ENCODE measurements at places on chromosomes 6 and 20.

- no peak for DNase-seq
These were observed 49.4 kb upstream of the TOP1 start for GRCh38 chr20:40979247-40979646.

DNA sequence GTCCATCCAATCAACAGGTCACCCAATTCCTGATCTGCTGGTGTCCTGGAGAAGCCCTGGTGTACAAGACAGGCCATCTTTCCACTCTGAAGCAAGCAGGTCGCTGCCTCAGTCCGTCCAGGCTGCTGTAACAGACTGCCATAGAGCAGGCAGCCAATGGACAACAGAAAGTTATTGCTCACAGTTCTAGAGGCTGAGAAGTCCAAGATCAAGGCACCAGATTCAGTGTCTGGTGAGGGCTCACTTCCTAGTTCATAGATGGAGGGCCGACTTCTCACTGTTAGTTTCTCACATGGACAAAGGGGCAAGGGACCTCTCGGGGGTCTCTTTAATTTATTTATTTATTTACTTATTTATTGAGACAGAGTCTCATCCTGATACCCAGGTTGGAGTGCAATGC lies 74.8 kb downstream of the CD24 start:
- no peak for DNase-seq

- no peak for DNase-seq
These were observed 17.4 kb downstream of the HLA-DOA start for GRCh38 chr6:32991972-32992371.

GRCh38 chr6:12058172-12058961 lies 46.3 kb downstream of the HIVEP1 start:
- no peak for DNase-seq

DNA sequence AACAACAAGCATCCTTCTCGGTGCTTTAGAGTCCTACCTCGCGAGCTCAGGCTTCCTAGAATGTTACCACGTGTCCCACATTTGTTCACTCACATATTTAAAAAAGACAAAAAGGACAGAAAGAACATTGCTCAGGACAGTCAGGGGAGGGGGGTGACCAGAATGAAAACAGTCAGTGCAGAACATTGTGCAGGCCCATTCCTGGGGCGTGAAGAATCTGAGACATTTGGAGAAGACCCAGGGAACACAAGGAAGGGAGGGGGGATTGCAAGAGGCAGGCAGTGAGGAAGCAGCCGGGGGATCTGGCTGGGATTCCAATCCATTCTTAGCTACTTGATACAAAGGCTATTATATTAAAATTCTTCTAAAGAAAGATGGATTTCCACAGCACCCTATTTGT lies 270.4 kb upstream of the CITED2 start:
- DNase-seq = no peak

- no peak for DNase-seq
These were observed 306.1 kb downstream of the QKI start for GRCh38 chr6:163720460-163721235.

GRCh38 chr6:127120023-127120786 lies 1.7 kb downstream of the RSPO3 start:
- no peak for DNase-seq

GRCh38 chr6:32131439-32131948 lies 1.4 kb upstream of the FKBPL start:
- DNase-seq = no peak

GRCh38 chr6:163375361-163375760 lies 39.2 kb upstream of the QKI start:
- no peak for DNase-seq

- DNase-seq = no peak
These were observed 37.9 kb upstream of the SLC23A2 start for GRCh38 chr20:5039255-5039657.

DNA sequence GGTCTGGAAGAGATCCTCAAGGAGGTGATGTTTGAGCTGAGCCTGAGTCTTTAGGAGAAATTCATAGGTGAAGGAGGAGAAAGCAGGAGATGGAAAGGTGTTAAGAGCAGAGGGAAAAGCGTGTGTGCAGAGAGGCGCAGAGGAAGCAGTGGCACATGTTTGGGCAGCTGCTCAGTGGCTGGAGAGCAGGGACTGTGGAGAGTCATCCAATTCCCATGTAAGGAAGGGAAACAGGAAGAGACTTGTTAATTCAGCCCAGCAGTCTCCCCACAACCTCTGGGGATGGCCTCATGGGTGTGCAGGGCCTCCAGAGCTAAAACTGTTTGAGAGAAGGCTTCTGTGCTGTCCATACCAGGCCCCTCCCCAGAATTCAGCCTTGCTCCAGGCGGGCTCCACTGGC lies 16.2 kb downstream of the AAR2 start:
- DNase-seq = no peak

- DNase-seq = peak; percentile 77
These were observed 3.2 kb downstream of the FOXC1 start for GRCh38 chr6:1612974-1613306.

GRCh38 chr6:128763599-128764300 lies 119.2 kb upstream of the LAMA2 start:
- DNase-seq = no peak

DNA sequence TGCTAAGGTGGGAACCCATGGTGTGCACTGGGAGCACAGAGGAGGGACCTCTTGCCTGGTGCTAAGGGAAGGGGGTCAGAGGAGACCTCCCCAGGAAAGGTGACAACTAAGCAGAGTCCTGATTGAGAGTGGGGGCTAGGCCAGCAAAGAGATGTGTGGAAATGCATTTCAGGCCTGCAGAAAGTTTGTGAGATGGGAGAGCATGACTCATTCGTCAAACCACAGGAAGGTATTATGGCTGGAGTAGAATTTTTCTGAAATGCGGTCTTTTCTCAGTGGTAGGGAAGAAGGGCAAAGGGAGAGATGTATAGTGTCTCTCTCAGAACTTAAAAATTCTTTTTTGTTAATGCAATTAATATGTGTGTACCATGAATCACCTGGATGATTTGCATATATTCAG lies 23.6 kb upstream of the EDN1 start:
- DNase-seq = peak; percentile 26

Measured in AG08396 (cell line).